ENCODE measurements at places on chromosomes 7 and 10.

- DNase-seq: no peak
Observed at GRCh38 chr10:130108934-130109604, 1.6 kb downstream of the C10orf143 start.

DNA sequence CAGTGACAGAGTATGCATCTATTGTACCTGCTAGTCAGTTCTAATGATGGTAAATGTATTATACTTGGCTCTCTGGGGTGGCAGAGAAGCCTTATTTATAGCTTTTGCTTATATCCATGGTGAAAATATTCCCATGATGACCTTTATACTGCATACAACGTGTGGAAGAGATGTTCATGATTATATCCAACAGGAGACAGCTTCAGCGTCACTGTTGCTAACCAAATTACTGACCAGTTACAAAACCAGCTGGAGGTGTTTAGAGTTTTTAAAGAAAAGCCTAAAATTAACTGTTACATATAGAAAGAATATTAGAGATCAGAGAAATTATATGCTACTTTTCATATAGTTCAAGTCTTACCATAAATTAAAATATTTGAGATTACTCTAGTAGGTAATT lies 280.8 kb downstream of the ETV1 start:
- no peak for DNase-seq

DNA sequence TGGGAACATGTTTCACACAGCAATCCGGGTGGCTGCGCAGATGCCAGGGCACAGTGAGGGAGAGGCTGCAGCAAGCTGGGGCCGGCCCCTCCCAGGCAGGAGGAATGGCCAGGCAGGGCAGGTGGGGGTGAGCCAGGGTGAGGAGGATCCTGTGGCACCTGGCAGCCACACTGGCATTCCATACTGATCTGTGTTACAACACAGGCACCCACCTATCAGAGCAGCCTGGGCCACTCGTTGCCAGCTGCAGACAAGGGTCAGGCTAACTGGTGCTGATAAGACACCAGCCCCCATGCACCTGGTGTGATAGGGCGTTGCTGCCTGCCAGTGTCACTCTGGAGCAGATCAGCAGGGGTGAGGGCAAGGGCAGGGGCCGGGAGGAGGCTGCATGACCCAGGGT lies 16.6 kb upstream of the RET start:
- DNase-seq: no peak

DNA sequence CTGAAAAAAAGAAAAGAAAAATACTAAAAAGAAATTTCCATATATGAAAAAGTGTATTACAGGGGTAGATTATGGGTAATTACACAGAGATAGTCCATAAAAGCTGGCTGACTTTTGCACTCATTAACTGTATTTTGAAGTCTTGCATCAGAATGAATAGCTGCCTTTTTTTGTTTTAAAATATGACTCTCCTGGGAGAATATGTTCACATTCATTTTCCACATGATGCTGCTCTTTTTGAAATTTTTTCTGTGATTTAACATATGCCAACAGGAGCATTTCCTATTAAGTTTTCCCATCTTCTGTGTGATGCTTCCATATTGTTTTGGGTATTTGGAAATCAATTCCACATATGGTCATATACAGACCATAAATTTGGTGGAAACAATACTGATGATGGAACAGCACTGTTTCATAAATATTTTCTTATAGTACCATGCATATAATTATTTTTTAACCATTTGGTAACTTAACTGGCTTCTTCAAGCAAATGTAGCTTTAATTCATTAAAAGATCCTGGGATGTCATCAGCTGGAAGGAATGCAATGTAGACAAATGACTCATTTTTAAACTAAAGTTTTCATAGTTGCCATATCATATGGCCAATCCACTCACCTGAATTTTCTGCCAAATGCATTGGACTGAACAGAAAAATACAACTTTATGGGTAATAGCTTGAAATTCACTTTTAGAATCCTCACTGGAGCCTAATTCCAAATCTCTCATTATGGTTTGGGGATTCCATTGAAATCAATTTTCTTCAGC lies 313.9 kb upstream of the GLI3 start:
- DNase-seq: no peak

DNA sequence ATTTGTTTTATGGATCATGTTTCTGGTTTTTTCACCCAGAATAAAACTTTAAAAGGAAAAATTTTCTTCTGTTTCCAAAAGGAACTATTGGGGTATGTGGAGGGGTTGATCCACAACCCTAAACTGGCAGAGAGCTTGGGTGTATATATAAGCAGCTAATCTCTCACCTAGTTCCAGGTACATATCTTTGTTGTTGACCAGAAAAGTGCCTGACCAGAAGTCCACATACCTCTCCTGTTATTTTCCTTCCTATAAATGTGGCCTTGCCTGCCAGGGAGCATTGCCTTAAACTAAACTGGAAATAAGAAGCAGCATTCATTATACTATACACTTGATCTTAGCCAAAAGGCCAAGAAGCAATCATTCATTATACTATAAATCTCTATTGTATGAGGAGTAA lies 112.0 kb downstream of the ZEB1 start:
- DNase-seq: no peak

GRCh38 chr10:130511766-130512165 lies 375.6 kb downstream of the GLRX3 start:
- no peak for DNase-seq

DNA sequence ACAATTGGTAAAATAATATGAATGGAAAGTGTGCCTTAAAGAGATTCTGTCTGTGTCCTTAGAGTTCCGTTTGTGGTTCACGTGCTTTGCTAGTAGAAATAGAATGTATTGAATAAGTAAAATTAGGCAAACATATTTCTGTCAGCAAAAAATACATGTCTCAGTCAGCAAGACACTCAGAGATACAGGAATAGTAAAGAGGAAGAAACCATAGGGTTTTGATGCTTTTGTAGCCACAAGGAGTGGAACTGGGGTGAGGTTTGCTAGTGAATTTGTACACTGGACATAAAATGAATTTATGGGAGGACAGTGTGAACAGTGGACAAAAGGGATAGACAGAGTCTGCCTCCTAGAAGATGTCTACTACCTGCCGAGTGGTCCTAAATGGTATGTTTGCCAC lies 289.2 kb upstream of the NRP1 start:
- no peak for DNase-seq

DNA sequence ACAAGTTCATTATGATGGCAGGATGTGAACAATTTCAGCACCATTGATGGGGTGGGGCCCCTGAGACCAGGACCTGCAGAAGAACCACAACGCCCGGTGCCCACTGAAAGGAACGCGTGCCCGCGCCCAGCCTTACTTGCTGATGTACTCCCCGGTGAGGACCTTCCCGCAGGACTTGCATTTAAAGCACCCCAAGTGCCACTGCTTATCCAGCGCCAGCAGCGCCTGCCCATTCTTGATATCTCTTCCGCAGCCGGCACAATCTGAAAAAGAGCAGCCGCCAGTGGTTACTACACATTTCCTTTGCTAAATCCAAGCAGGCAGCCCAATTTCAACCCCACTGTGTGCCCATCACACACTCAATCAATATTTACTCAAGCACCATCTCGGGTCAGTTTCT lies 110.6 kb downstream of the ABLIM1 start:
- no peak for DNase-seq

DNA sequence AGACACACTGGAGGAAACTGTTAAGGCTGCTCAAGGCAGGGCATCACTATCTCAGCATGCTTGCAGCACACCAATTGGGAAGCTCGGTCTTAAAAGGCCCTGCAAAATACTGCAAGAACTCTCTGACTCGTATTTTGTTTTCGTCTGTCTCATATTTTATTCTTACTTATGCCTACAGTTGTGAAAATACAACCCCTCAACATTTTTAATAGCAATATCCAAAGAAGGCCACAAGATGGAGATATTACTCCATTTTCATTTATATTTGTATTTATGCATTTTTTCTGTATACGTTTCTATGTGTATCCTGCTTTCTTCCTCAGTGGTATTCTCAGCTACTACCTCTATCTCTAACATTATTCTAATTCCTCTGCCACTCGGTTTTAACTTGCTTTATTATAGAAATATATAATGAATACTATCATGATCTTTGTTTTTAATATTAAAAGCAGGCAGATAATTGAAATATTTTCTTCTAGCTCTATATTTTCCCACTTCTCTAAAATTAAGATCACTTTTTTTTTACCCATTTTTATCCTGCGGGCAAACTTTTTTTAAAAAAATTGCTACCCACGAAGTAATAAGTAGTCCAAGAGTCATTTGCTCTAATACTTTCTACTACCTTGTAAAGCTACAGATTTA lies 10.0 kb downstream of the DNAJC1 start:
- no peak for DNase-seq

GRCh38 chr10:74651565-74651964 lies 174.8 kb upstream of the KAT6B start:
- DNase-seq: no peak

DNA sequence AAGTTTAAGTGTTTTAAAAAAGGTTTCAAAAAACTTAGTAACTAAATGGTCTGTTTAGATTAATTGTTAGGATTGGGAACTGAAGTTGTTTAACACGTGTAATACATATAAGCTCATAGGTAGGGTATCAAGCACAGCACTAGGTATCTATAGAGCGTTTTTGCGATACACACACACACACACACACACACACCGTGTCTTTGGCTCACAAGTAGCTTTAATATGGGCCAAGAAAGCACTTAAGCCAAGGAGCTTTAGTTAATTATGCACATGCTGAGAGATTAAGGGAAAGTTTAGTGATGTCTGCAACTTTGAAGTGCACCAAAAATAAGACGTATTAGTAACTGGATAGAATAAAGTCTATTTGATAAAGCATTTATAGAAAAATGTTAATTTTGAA lies 93.8 kb upstream of the CNTNAP2 start:
- no peak for DNase-seq

DNA sequence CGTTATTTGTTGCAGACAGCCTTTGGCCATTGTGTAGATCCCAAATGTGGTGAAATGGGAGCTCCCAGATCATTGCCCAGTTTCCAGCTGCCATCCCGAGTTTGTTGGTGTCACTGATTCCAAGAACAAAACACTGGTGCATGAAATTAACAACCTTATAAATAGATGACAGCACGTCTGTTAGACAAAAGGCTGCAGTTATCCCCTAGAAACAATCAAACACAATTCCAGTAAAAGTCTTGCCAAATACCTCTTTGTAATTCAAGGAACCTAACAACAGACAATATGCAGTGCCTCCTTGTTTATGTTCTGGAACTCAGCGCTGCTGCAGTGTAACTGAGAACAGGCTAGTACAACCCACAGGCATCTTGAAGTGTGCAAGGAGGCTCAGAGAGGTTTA lies 404.5 kb downstream of the PAXIP1 start:
- DNase-seq: no peak

GRCh38 chr7:150668472-150668911 lies 17.0 kb upstream of the GIMAP2 start:
- no peak for DNase-seq

DNA sequence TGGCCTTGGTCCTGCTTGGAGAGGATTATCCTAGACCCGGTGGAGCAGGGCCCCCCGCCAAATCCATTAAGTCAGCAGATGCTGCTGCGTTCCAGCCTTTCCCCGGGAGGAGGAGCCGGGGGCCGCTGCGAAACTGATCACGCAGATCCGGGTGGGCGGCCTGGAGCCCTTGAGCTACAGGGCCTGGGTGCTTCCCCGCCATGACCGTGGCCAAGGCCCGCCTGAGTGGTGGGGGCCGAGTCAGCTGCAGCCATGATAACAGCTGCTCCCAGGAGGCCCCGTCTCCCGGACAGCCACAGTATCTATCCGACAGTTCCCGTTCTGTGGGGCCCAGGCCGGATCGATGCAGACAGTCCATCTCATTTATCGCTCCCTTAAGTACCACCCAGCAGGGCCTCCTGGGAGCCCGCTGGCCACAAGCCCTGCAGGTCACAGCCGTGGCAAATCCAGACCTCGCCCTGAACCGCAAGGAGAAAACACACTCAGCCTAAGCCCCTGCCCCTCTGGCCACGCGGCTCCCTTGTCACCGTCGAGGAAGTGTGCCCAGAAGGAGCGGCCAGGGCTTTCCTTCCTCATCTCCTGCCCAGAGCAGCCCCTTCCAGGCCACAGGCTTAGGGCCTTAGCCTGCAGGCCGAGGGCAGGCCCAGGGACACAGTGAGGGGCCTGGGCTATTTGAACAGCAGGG lies 34.4 kb upstream of the SLC29A4 start:
- DNase-seq: no peak

All from glomerular endothelial cell (primary cell).